H9 (cell line): ENCODE measurements at places on chromosomes 1 and 21. TPM values are rescaled to one million over a fixed set of nuclear protein-coding genes. Genes with fewer than 3 reads are reported as not detected.
A peak's percentile ranks its signal among the peaks of the same experiment; 100 is the strongest.

- DNase-seq, result peak; percentile 100
Measured at GRCh38 chr1:161021165-161021969, 415 bp upstream of the F11R start.

- DNase-seq, result no peak
Measured at GRCh38 chr1:228883535-228883934, 148.3 kb downstream of the RHOU start.

GRCh38 chr1:212219679-212220463 lies 65.3 kb upstream of the PPP2R5A start:
- no peak for DNase-seq

COA7 gene
- 69.1 and 70.3 TPM in 2 replicates for total RNA-seq

TTC22 gene
- 0.55 and 0.59 TPM in 2 replicates for total RNA-seq

ICOSLG gene
- 6.6 and 6.8 TPM in 2 replicates for total RNA-seq

NPHS2 gene
- not detected in 2 replicates for total RNA-seq

IGSF9 gene
- 11.3 and 12.3 TPM in 2 replicates for total RNA-seq

CDC14A gene
- 8.4 and 8.9 TPM in 2 replicates for total RNA-seq
